ENCODE measurements at places on chromosomes 12 and 14. TPM values are rescaled to one million over a fixed set of nuclear protein-coding genes. Genes with fewer than 3 reads are reported as not detected.

DNA sequence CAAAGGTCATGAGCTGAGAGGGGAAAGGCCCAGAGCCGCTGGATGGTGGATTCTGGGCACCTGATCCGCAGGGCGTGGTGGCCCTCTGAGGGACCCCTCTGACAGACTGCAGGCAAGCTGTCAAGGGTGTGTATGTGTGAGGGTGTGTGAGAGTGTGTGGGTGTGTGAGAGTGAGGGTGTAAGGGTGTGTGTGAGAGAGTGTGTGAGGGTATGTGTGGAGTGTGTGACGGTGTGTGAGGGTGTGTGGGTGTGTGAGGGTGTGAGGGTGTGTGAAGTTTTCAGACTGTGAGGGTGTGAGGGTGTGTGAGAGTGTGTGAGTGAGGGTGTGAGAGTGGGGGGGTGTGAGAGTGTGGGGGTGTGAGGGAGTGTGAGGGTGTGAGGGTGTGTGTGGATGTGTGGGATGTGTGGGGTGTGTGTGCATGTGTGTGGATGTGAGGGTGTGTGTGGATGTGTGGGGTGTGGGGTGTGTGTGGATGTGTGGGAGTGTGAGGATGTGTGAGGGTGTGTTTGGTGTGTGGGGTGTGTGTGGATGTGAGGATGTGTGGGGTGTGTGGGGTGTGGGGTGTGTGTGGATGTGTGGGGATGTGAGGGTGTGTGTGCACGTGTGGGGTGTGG is 156.7 kb downstream of the TMEM121 start:
- DNase-seq = no peak
- H3K4me1 ChIP-seq = no peaks in the 10 kb centered on the region
- no peak overlapping the region for H3K4me3 ChIP-seq

DNA sequence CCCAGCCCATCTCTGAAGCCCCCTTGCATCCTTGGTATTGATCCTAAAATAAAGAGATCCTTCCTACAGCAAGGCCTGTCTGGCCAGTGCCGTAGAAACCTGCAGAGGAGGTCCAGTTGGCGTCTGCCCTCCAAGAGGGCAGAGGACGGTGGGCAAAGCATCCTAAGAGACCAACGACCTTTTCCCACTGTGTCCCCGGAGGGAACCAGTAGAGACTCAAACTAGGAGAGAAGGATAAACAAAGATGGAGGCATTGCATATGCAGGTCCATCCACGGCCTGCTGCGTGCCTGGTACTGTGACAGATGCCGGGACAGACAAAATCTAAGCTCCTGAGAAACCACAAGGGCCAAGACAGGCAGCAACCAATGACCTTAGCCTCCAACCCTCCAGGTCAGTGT is 3.8 kb downstream of the NCKAP5L start:
- H3K27ac ChIP-seq = no peak overlapping the region
- no peak for DNase-seq
- no peak overlapping the region for H3K4me3 ChIP-seq
- H3K4me1 ChIP-seq = peaks cover 25% of the 10 kb centered on the region
- no peaks in the 10 kb centered on the region for H3K27me3 ChIP-seq

- peaks cover 12% of the 10 kb centered on the region for H3K4me1 ChIP-seq
- H3K27ac ChIP-seq = no peak overlapping the region
- no peaks in the 10 kb centered on the region for H3K36me3 ChIP-seq
- no peaks in the 10 kb centered on the region for H3K27me3 ChIP-seq
- no peak for DNase-seq
These were observed 47.3 kb downstream of the ACSM4 start for GRCh38 chr12:7351177-7351576.

DNA sequence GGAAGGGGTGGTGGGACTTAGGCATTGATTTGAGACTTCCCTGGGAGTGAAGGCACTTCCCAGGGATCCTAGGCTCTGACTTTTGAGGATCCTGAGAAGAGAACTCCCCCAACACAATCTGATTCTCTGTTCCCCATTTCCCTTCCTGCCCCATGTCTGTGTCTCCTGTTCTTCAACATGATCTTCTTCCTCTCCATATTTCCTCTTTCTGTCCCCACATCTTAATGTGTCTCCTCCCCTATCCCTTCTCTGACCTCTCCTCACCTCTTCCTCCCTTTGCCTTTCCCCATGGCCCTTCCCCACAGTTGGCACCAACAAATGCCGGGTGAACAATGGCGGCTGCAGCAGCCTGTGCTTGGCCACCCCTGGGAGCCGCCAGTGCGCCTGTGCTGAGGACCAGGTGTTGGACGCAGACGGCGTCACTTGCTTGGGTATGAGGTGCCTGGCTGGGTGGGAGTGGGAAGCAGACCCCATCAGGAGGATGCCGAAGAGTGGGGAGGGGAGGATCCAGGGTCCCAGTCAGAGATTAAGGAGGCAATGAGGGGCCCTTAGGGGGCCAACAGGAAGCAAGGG is 15.2 kb upstream of the LRP1-AS start:
- H3K4me3 ChIP-seq = no peak overlapping the region
- DNase-seq = no peak
- no peaks in the 10 kb centered on the region for H3K27me3 ChIP-seq
- peaks cover 33% of the 10 kb centered on the region for H3K4me1 ChIP-seq
- H3K27ac ChIP-seq = no peak overlapping the region

- H3K27me3 ChIP-seq = peaks cover 11% of the 10 kb centered on the region
- no peak for DNase-seq
- H3K4me3 ChIP-seq = no peak overlapping the region
- no peaks in the 10 kb centered on the region for H3K36me3 ChIP-seq
- no peaks in the 10 kb centered on the region for H3K4me1 ChIP-seq
These were observed 159.8 kb downstream of the RPAP3 start for GRCh38 chr12:47545938-47546609.

DNA sequence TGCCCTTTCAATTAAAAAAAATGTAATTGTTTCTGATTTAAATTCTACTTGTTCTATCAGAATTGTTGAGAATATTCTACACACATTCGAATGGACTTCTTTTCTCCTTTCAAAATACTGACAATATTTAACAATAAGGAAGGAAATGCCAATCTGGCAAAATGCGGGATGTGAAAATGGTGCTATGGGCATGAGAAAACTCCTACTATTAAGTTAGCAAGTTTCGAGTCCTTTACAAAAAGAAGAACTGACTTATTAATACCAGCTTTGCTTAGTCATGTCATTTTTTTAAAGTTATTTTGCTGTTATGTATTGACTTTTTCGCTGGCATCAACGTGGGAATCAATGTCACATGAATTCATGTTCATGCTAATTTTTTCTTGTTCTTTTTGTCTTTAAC is 31.7 kb upstream of the ARL1 start:
- no peak overlapping the region for H3K27ac ChIP-seq
- no peak for DNase-seq
- H3K36me3 ChIP-seq = no peaks in the 10 kb centered on the region
- no peak overlapping the region for H3K4me3 ChIP-seq
- H3K4me1 ChIP-seq = no peaks in the 10 kb centered on the region
- H3K27me3 ChIP-seq = no peaks in the 10 kb centered on the region

DNA sequence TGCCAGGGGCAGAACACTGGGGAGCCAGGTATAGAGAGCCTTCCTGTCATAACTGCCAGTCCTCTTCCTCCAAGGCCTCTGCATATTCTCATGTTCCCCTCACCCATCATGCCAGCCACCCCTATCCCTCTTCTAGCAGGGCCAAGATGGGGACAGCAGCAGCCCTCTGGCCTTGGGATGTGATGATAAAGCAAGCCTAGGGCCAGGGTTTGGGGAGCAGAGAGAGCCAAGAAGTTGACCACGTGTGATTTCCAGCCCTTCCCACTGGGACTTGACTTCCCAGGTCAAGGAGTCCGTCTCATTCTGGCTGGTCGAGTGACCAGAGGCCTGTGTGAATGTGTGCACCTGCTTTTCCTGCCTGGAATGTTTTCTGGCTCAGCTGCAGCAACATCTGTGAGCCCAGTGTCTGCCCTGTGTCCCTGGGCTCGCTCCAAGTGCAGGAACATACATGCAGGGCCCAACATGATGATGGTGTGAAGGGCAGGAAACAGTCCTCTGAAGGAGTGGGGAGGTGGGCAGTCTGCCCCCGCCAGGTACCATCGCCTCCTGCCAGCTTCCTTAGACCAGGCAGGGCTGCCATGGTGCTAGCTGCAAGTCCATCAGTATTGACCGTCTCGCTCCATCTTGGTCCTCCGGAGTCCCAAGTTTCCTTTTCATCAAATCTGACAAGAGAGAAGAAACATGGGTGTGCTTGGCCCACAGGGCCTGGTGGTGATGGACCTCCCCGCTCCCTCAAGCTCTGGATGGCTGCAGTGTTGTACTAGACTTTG is 21.0 kb downstream of the VASH1 start:
- H3K27me3 ChIP-seq = no peaks in the 10 kb centered on the region
- H3K4me1 ChIP-seq = no peaks in the 10 kb centered on the region
- no peak overlapping the region for H3K27ac ChIP-seq
- no peak for DNase-seq
- H3K36me3 ChIP-seq = peaks cover 26% of the 10 kb centered on the region
- H3K4me3 ChIP-seq = no peak overlapping the region

Gene NEUROD4
- not detected for total RNA-seq

Gene RBM25
- total RNA-seq = 107 TPM

Gene CFAP251
- total RNA-seq = 19.7 TPM

Gene FOXN4
- not detected for total RNA-seq

Gene ADAM20
- 1.6 TPM for total RNA-seq
